ENCODE measurements at places on chromosomes 1 and 21.

DNA sequence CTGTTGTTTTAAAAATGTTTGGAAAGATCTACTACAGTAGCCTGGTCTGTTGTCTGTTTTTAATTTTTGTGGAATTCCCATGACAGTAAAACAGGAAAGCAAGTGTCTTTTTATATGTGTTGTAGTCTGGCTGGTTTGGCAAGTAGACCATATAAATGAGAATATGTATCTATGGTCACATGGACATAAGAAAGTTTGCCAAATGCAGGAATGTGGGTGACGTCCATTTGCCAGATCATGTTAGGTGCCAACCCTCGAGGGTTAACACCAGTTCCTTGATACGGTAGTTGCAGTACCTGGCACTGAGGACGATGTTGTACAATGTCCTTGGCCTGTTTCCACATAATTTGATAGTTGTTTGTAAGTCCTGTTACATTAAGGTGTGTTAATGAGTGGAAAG, 6.2 kb downstream of the DAP3 start:
- DNase-seq, result no peak

DNA sequence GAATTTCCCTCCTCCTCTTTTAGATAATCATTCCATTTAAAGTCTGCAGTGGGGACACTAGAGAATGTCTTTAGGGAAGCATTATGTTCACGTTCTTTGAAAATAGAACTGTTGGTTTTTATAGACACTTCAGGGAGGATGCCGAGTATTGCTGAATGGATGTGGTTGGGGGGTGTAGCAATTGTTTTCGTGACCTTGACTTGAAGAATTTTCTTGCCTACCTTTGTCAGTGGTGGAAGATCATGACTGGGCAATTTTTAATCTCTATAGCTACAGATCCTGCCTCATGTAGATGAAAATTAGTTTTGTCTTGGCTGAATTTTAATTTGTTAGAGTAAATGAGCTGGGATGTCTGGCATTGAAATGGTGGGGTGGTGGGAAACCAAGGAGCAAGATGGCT, 3.8 kb downstream of the SMG7 start:
- DNase-seq, result no peak

DNA sequence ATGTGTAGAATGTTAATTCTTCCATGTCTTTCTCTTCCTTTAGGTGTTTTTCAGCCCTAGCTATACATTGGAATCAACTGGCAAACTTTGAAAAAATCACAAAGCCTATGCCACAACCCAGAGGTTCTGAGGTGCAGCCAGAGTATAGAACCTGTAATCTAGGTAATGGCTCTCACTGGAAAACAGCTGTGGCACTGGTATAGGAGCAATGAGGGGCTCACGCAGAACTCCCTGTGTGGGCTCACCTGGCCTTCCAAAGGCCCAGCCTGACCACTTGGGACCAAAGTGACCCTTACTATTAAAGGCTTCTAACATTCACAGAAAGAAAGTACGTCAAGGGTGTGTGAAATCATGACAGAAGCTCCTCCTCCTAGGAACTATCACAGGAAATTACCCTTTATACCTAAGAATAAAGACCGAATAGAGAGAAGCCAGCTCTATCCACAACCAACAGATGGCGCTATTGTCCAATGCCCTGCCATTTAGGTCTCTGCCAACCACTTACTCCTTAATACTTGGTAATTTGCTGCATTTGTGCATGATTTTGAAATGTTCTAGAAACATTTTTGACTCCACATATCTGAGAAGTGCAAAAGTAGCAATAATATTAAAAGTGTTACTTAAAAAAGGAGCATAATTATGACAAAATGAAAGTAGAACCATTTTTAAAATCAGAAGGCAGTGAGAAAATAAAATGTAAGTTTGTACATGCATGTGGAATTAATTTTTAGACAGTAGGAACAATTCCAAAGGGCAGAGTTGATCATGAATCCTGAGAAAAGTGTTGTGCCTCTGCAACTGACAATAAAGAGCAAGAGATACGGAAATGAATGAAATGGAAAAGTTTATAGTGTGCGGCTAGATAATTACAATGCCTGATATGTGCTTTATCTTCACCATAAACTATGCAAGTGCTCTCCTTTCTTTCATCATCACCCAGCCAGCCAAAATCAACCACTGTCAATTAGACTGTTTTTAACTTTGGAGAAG, 93.1 kb upstream of the HAO2 start:
- DNase-seq, result no peak

DNA sequence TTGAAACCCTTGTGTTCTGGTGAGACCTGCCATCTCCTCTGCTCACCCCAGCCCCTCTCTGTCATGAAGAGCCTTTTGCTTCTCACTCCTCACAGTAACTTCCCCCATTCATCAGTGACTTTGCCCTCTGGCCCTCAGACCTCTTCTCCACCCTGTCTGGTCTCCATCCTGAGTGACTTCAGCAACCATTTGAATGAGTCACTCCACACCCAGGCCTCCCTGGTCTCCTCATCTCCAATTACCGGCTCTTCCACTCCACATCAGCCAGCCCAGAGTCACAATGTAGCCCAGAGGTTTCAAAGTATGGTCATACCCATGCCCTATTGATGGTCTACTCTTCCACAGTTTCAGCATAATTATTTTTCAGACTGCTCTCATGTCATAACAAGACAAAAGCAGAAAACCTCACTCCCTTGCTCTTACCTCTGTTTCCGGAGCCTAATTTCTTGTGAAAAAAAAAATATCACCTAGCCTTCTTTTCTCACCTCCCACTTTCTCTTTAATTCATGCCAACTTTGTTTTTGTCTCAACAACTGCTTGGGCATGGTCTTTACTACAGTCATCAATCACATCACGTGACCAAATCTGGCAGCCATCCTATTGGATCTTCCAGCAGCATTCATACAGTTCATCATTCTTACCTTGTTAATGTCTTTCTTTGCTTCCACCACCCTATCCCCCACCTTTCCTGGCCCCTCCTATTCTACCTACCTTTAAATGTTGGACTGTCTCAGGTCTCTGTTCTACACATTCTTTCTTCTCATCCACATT, 35.6 kb upstream of the NEK7 start:
- no peak for DNase-seq

DNA sequence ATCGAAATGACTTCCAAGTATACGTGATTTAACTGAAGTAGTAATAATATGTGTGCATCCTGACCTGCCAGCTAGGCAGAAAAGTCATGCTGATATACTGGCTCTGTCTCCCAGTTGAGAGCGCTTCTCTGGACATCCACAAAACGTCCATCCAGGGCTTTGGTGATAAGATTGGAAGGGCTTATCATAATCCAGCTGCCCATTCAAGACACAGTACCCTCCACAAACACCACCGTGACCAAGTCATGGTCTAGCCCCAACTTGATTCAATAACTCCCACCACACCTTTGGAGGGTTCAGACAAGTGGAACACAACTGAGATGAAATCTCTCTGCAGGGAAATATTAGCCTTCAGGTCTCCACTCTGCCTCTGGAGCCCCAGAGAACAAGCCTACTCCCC, 76.2 kb downstream of the CD46 start:
- DNase-seq, result no peak

- no peak for DNase-seq
Observed at GRCh38 chr1:150259217-150259616, 1.6 kb downstream of the CA14 start.

DNA sequence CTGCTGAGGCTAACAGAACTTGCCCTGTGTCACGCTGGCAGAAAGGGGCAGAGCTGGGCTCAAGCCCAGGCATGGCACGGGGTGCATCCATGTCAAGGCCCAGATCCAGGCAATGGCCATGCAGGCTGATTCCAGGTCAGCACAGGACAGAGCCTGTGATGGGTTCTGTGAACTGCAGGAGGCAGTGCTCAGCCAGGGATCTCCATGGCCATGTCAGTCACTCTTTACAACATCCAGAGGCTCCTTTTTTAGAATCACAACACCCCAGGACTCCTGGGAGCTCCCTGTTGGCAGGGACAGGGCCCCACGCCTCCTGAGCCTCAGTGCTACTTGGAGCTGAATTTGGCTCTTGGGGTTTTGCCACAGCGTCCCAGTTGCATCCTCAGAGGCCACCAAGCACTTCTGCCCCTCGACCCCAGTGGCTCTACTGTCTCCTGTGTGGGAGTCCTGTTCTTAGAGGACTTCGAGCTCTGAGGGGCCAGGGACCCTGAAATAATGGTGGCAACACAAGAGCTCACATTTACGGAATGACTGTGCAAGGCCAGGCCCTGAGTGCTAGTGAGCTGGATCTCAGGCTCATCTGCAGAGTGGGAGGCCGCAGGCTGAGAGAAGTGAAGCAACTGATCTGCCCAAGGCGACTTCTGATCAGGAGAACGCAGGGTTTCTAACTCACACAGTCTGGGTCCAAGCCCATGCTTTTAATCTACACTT, 211.5 kb downstream of the TRABD2B start:
- no peak for DNase-seq

GRCh38 chr1:220243947-220244346, 28.3 kb downstream of the RAB3GAP2 start:
- no peak for DNase-seq

- no peak for DNase-seq
Observed at GRCh38 chr1:161718559-161719324, 2.6 kb upstream of the FCRLB start.

DNA sequence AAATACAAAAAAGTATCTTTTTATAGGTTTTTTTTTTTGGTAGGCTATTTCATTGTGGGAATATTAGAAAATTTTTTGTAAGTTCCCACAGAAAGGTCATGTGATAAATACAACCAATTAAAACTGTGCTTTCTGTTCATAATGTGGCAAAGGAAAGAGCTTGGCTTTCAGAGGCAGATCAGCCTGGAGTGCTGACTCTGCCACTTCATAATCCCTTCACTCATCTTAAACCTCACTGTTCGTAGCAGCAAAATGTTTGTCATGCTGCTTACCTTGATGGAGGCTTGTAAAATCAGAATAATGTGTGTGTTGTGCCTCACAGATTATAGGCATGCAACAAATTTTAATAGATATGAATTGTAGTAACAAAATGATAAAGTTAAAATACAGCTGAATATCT, 176.8 kb downstream of the ZP4 start:
- DNase-seq, result no peak

DNA sequence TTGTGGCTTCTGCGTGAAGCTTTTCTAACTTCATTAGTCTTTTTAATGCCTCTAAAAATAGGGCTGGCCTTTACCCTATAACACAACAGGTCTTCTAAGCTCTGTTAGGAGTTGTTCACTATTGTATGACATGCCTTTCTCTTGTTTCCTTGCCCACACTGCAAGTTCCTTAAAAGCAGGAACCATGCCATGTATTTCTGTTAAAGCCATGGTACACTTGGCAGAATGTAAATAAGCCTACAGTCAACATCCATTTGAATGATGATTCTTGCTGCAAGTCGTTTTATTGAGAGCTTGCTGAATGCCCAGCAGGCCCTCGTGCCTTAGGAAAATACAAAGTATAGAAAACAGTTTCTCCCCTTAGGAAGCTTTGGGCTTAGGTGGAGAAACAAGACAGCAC, 214.6 kb downstream of the DUSP10 start:
- DNase-seq, result no peak

GRCh38 chr1:225554216-225554812, 98.6 kb downstream of the ENAH start:
- no peak for DNase-seq

DNA sequence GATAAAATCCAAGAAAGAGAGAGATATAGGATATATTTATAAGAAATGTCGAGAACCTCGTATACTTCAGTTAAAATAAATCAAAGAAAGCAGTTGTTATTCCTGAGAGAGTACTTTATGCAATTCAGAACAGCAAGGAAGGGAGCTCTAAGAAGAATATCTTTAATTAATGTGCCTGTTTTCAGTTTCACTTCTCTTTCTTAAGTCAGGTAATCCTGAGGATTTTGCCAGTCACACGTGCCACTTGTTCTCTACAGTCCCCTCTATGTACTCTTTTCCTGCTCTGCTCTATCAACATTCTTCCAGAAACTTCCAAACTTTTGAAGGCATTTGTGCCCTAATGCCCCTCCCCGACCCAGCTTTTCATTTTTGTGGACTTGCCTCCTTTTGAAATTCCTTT, 211.9 kb downstream of the AKT3 start:
- no peak for DNase-seq

- DNase-seq, result no peak
Observed at GRCh38 chr1:26132128-26132833, 20.7 kb downstream of the PDIK1L start.

DNA sequence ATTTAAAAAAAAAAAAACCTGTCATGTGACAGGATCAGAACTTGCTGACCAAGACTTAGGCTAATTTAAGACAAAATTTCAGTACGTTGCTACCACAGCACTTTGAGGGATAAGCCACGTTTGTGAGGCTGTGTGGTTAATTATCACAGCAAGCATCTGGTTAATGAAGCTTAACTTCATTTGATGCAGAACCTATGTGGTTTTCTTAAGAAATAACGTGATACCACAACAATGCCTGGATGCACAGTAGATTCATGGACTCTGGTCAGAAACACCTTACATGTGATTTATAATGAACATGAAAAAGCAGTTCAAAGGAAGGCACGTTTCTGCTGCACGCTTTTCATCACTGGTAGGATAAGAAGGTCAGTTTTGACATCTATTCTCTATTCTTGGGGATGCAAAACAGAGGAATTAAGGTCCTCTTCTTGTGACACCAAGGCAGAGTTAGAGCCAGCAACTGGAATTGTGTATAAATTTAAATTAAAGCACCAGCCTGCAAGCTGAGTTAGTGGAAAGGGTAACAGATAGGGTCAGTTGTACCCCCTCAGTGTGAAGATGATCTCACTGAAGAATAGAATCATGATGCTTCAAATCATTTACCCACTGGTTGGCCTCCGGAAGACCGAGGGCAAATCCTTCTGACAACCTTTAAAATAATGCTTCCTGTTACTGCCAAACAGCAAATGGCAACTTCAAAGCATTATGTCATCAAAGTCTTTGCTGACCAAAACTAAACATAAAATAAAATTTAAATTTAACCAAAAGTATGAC, 6.0 kb upstream of the KRTAP8-1 start:
- DNase-seq, result no peak

DNA sequence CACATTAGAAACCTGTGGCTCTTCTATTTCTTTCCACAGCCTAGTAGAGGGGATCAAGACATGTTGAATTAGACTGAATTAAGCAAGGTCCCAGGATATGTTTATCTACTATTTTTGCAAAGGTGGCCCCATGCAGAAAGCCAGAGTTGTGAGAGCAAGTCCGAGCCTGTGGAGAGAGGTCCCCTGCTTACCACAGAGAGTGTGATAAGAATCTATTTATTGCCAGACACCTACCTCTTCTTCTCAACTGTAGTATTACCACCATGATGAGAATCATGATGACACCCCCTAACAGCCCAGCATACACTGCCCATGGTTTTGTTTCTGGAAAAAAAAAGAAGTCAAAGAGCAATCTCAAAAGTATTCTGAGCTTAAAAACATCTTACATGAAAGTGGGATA, 23.0 kb downstream of the SLAMF1 start:
- no peak for DNase-seq

DNA sequence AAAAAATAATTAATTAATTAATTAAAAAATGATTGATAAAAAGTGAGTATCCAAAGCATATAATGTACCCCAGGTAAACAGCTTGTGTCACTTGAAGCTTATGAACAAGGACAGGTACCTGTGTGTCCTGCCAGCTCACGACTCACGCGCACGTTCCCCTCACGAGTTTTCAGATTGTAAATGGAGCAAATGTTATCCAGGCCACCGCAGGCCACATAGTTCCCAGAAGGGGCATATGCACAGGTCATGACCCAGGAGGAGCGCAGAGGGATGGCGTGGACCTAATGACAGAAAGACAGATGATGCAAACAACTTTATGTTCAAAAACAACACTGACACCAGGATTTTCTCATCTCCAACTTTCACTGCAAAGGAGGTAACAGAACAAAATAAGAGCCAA, 26.0 kb upstream of the NADK start:
- no peak for DNase-seq

- DNase-seq, result no peak
Observed at GRCh38 chr1:168803806-168804510, 75.0 kb upstream of the DPT start.

- no peak for DNase-seq
Observed at GRCh38 chr1:59236721-59237545, 60.0 kb upstream of the FGGY start.
